Activated CD4-positive, alpha-beta T cell treated with anti-CD3 and anti-CD28 coated beads for 24 hours (primary cell): ENCODE measurements at places on chromosomes 7 and 10.

DNA sequence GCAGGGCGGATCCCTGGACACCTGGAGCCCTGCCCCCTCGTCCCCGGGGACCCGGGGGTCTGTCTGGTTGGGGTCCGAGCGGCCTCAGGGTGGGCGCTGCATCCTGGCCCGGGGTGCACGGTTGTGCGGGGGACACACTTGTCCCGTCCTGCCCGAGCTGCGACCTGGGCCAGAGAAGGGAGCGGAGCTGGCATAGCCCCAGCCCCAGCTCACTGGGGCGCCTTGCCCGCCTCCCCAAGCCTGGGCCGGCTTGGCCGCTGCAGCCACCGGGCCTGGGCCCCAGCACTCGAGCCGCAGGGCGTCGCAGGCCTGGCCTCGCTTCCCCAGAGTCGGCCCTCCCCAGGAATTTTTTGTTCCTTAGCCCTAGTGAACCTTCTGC, 54.5 kb downstream of the GLRX3 start:
- no peak for DNase-seq

DNA sequence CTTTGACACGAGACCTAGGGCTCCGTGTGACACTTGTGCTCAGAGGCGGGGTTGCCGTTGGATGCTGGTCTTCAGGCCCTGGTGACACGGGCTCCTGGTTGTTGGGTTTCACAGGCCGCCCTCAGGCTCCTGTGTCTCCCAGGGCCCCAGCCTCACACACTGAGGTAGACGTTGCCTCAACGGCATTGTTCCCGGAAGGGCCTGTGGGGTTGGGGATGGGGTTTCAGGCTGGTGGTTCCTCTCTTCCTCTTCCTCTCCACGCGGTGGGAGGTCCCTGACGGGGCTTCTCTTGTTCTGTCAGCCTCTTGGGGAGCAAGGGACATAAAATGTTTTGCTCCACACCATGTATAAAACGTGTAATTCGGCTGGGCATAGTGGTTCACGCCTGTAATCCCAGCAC, 125.1 kb downstream of the TRRAP start:
- no peak for DNase-seq

DNA sequence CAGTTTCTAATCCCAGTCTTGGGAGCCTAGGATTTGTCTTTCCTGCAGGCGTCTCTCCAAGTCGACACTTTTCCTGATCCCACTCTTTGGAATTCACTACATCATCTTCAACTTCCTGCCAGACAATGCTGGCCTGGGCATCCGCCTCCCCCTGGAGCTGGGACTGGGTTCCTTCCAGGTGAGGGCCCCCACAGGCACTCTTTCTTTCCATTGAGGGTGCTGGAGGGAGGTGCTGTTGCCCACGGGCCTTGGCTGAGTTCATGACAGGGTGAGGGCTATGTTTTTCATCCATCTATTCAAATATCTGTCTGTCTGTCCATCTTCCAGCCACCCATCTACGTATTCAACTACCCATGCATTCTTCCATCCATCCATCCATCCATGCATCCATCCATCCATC, 12.6 kb downstream of the GHRHR start:
- no peak for DNase-seq

GRCh38 chr10:13180788-13181187, 19.4 kb downstream of the MCM10 start:
- DNase-seq = no peak

- no peak for DNase-seq
Observed at GRCh38 chr10:109974504-109975191, 33.1 kb upstream of the ADD3 start.

GRCh38 chr10:121624836-121625486, 26.7 kb upstream of the FGFR2 start:
- DNase-seq = no peak

DNA sequence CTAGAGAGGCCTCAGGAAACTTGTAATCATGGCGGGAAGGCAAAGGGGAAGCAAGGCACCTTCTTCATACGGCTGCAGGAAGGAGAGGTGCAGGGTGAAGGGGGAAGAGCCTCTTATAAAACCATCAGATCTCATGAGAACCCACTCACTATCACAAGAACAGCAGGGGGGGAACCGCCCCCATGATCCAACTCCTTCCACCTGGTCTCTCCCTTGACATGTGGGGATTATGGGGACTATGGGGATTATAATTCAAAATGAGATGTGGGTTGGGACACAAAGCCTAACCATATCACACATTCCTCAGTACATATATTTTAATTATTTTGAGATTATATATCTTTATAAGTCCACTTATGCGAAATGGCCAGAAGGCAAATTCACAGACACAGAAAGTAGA, 8.9 kb downstream of the HK1 start:
- no peak for DNase-seq

GRCh38 chr7:88202799-88203198, 17.0 kb downstream of the SRI start:
- no peak for DNase-seq

GRCh38 chr7:4000139-4000538, 682.0 kb upstream of the FOXK1 start:
- DNase-seq = no peak

DNA sequence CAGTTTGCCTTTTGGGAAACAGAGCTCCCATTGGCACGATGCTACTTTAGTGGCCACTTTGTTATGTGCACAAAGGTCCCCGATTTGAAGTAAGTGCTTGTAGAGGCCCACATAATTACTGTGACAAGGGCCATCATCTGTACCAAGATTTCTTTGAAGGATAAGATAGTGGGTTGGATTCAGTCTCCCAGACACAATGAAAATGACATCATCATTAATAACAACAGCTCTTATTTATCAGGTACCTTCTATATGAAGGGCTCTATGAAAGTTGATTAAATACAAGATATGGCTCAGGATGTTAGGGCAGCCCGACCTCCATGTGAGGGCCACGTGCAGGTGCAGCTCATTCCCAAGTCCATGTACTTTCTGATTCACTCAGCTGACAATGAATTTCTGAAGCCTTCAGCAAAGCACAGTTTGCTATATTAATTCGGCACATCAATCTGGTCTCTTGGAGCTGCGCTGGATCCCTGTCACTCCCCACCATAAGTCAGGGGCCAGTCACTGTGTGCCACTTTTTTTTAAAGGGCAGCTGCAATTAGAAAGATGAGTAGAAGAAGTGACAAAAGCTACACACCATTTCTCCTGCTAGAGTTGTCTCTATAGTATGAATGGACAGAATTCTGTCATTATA, 140.3 kb downstream of the ABCA13 start:
- no peak for DNase-seq

DNA sequence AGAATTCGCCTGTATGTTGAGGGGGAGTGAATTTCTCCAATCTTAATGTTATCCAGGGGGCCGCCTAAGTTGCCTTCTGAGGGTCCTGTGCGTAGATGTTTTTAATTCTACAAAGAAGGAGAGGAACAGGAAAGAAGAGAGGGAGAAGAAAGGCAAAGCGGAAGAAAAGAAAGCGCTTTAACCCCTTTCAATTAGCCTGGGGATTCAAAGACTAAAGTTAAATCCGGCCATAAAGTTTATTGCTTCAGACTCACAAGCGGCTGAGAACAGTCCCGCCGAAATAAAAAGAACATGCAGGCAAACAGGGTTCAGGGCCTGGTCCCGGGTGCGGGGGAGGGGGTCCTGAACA, 4.5 kb downstream of the HOXA5 start:
- no peak for DNase-seq

DNA sequence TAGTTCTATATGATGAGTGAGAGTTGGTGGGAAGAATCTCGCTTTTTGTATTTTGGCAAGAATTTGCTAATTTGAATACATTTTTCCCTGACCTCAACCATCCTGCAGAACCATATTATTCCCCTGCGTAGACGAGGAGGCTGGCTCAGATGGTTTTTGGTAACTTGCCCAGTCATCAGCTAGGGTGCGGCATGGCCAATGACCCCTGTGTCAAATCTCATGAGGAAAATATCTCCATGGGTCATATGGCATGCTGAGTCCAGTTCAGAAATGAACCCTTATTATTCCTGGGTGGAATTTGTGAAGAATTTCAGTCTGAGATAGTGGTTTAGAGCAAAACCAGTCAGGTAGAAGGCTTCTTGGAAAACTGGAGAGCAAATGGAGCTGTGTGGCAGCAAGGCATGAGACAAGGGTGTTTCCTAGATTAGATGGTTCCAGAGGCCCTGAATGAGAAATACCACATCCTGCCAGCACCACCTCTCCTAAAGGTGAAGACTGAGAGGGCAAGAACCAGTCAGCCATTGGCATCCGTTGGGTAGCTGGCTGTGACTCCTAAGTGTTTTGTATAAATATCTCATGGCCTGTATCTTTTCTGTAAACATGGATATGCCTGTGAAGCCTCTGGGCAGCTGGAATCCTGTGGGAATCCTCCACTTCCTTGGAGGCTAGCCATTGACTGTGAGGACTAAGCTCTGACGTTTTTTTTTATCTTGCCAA, 5.8 kb upstream of the UPP1 start:
- no peak for DNase-seq

GRCh38 chr10:59881640-59882039, 24.7 kb downstream of the CCDC6 start:
- DNase-seq = no peak

DNA sequence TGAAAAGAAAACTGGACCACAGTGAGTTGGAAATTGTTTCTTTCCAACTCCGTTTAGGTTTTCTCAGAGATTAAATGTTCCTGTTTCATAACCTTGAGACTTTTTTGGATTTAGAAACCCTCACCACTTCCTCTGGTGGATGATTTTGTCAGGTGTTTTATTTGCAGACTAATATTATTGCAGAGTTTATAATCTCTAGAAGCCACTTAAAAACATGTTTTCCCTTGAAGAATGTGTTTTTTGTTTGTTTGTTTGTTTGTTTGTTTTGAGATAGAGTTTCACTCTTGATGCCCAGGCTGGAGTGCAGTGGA, 520 bp upstream of the MICU1 start:
- DNase-seq = no peak

DNA sequence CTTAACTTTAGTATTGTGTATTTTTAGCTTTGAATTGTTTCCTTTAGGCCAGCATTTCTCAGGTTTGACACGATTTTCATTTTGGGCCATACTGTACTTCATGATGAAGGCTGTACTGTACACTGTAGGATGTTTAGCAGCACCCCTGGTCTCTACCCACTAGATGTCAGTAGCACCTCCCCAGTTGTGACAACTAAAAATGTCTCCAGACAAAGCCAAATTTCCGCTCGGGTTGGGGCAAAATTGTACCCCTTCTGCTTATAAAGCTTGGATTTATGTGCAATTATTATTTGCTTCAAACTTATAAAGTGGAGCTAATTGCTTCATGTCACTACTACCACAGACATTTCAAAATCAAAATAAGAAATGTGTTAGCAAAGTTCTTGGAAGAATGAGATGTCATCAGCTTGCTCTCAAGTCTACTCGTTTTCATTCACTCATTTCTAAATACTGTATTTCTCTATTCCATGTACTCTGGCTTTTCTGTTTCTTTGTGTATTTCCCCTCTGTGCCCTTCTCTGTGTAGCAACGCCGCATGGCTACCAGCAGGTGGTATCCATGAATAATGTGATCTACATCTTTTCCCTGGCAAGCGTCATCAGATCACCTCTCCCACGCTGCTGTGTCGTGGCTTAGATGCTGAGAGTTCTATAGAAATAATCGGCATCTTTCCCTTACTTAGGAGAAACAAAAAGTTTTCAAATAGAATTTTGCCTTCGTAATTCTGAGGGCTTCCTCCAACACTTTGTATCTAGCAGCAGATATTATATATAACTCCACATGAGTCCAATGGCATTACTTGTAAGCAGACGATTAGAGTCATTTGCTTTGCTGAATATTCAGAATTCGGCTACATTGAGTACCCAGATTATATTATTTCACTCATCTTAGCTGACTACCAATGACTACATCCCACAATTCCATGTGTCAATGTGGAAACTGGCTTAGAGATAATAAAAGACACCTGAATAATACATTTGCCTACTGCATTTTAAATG, 47.8 kb upstream of the CALCR start:
- DNase-seq = no peak

DNA sequence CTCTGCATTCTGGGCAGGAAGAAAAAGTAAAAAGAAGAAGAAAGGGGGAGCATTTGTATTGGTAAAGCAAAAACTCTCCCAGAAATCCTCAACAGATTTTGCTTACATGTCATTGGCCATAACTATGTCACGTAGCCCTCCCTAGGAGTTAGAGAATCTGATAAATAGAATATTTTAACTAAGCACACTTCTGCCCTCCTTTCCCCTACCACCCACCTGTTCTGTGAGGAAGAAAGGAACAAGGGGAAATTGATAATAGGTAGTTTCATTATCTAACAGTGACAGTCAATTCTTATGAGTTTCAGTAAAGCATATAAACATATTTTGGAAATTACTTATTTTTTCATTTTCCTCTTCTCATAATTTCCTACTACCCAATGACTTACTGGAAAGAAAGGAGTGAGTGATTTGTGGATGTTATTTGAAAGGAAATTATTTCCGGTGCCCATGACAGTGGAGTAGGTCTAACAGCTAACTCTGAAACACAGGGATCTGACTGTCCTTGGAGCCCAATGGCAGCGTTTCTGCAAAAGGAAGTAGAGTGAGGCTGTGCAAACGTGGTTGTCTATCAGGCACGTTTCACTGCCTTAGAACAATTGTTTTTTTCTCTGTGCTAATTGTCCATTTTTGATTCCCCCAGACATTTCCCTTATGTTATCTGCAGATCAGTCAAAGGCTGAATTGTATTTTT, 128.6 kb upstream of the MDFIC start:
- DNase-seq = no peak

DNA sequence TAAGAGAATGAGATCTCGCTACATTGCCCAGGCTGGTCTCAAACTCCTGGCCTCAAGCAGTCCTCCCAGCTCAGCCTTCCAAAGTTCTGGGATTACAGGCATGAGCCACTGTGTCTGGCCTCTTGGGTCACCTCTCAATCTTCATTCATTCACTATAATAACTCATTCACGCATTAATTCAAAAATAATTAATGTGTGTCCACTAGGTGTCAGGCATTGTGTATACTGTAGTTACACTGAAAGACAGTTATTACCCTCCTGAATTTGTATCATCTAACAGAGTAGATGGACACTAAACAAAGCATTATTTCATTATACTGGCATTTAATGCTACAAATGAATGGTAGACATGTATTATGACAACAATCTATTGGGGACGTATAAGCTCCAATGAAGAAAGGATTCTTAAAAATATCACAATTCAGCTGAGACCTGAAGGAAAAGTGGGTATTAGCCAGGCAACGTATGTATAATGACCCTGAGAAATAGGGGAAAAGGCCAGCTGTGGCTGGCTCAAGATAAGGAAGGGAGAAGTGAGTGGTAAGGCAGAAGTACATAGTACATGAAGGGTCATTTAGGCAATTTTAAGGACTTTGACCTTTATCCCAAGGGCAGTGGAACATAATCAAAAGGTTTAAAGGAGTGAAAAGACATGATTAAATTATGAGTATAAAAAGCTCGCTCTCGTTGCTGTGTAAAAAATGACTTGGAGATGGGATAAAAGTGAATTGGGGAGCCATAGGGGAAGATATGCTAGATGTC, 150.7 kb downstream of the BTAF1 start:
- no peak for DNase-seq

- DNase-seq = no peak
Observed at GRCh38 chr7:137933270-137934017, 68.4 kb downstream of the CREB3L2 start.
